Activated CD8-positive, alpha-beta T cell treated with anti-CD3 and anti-CD28 coated beads, Interleukin-2, amount 10 ng/mL, durations not matched to agents 7 days and 5 days (primary cell): ENCODE measurements at places on chromosomes 5 and 9. TPM values are rescaled to one million over a fixed set of nuclear protein-coding genes. Genes with fewer than 3 reads are reported as not detected.

Gene SLC36A2
- total RNA-seq: not detected

Gene GABRA1
- total RNA-seq: not detected

Gene PCDHB11
- total RNA-seq: not detected

Gene TICAM2
- 0.55 TPM for total RNA-seq

GRCh38 chr9:1637401-1637800, 377.7 kb upstream of the SMARCA2 start:
- H3K27ac ChIP-seq: no peak overlapping the region
- no peak for DNase-seq
- no peaks in the 10 kb centered on the region for H3K27me3 ChIP-seq
- no peaks in the 10 kb centered on the region for H3K4me1 ChIP-seq

DNA sequence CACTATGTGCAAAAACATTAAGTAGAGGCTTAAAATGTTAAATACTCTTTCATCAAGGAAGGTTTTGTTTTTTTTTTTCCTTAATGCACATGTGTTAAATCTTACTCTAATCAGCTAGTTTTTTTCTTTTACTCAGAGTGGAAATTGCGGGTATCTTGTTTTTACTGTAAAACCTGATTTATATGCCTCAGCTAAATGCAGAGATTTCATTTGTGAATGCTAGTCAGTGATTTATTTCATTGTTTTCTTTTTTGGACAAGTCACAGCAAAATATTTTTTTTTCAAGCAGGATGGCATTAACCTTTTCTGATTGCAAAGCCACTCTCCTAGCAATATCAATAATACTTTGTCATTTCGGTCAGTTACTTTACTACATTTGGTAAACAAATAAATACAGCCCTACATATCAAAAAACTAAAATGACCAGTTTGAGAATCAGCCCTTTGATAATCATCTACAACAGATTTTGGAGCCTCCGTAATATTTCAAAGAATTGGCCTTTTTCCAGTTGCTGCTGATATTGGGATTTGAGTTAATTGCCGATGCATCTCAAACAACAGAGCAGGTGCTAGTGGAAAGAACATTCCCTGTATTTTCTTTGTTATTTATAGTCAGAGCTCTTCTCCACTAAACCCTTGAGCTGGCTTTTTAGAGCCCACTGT, 579.2 kb upstream of the ZNF608 start:
- no peak for DNase-seq
- no peak overlapping the region for H3K4me3 ChIP-seq
- no peaks in the 10 kb centered on the region for H3K4me1 ChIP-seq

DNA sequence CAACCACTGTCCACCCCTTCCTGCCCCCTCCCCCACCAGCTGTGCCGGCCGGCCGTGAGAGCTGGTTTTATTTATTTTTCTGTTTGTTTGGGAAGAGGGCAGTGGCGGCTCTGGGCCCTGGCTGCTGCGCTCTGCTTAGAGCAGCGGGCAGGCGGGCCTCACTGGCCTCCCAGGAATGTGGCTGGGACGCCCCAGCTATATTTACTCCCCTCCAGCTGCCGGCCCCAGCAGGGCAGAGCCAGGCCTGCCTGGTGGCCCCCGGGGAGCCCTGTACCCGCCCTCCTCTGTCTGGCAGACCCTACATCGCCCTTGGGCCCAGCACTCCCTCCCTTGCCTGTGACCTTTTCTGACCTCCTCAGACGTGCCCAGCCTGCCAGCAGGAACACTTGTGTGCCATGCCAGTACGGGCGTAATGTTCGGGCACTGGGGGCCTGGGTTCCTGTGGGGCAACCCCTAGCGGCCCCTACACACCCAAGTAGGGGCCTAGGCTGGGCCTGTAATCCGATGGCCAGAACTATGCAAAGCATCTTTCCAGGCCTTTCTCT, 7.7 kb downstream of the CXXC5 start:
- no peaks in the 10 kb centered on the region for H3K36me3 ChIP-seq
- H3K27ac ChIP-seq: no peak overlapping the region
- DNase-seq: no peak
- H3K4me3 ChIP-seq: no peak overlapping the region
- H3K27me3 ChIP-seq: peaks cover 22% of the 10 kb centered on the region

DNA sequence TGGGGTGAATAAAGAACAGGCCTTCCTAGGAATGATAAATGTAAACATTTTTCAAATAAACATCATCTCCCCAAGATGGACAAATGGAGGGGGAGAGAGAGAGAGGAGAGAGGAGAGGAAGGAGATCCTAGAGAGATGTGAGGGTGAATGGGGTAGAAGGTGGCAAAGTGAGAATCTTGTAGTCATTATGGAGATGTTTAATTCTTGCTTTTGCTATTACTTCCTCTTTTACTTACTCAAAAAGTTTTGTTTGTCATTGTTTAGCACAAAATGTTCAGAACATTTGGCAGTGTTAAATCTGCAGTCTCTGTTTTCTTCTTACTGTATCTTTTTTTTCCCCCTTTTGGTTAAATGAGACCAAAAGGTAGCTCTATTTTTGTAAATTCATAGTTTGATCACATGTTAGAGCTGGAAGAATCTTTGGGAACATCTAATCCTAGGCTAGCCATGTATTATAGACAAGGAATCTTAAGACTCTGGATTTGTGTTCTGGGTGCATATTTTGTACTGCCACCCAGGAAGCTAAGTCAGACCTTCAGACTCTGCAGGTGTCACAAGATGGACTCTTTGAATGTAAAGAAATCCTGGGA, 266.1 kb downstream of the NTRK2 start:
- peaks cover 3% of the 10 kb centered on the region for H3K27me3 ChIP-seq
- H3K27ac ChIP-seq: no peak overlapping the region
- no peaks in the 10 kb centered on the region for H3K36me3 ChIP-seq
- H3K4me3 ChIP-seq: no peak overlapping the region
- DNase-seq: no peak

- H3K4me3 ChIP-seq: no peak overlapping the region
- no peaks in the 10 kb centered on the region for H3K27me3 ChIP-seq
- no peak for DNase-seq
- H3K4me1 ChIP-seq: no peaks in the 10 kb centered on the region
- no peaks in the 10 kb centered on the region for H3K36me3 ChIP-seq
Observed at GRCh38 chr5:4859500-4860235, 280.5 kb upstream of the ADAMTS16 start.

GRCh38 chr5:124806373-124807077, 60.1 kb upstream of the ZNF608 start:
- H3K36me3 ChIP-seq: no peaks in the 10 kb centered on the region
- no peak for DNase-seq
- no peaks in the 10 kb centered on the region for H3K27me3 ChIP-seq
- H3K4me1 ChIP-seq: no peaks in the 10 kb centered on the region
- no peak overlapping the region for H3K4me3 ChIP-seq

GRCh38 chr5:452978-453710, 10.2 kb downstream of the EXOC3 start:
- peaks cover 33% of the 10 kb centered on the region for H3K4me1 ChIP-seq
- H3K27ac ChIP-seq: peak overlapping the region; percentile 75
- H3K27me3 ChIP-seq: no peaks in the 10 kb centered on the region

- H3K4me1 ChIP-seq: no peaks in the 10 kb centered on the region
- DNase-seq: no peak
- H3K27ac ChIP-seq: no peak overlapping the region
- H3K27me3 ChIP-seq: peaks cover 22% of the 10 kb centered on the region
Observed at GRCh38 chr5:73921741-73922140, 295.7 kb downstream of the ARHGEF28 start.

GRCh38 chr9:70480405-70480980, 66.0 kb upstream of the KLF9 start:
- H3K27me3 ChIP-seq: no peaks in the 10 kb centered on the region
- no peak overlapping the region for H3K27ac ChIP-seq
- DNase-seq: no peak

DNA sequence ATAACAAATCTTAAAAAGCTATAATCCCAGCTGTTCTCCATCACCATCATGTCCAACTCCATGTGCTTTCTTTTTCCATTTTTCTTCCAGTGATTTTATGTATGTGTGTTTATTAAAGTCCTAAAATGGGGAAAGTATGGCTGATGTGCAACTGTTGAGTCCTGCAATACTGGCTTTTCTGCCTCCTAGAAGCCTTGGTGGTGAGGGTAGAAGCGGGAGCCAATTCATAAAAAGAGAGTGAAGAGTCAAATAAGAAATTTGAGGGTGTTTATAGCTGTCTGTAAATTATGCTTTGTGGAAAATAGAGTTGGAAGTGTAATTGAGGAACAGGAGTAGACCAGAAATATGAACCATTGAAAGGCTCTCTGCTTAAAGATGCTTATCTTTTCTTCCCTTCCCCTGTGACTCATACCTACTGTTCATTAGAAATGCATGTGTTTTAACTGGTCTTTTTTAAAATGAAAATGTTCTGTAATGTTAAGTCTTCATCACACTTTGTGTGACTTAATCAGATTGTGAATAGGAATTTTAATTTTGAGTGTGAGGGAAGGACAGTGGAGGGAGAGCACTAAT, 80.1 kb downstream of the ZCCHC7 start:
- no peak for DNase-seq
- H3K4me1 ChIP-seq: peaks cover 42% of the 10 kb centered on the region
- no peaks in the 10 kb centered on the region for H3K27me3 ChIP-seq
- H3K36me3 ChIP-seq: peaks cover 46% of the 10 kb centered on the region
- peak overlapping the region; percentile 22 for H3K27ac ChIP-seq

GRCh38 chr5:10333154-10334006, 20.1 kb upstream of the MARCHF6 start:
- H3K36me3 ChIP-seq: no peaks in the 10 kb centered on the region
- DNase-seq: no peak
- H3K4me3 ChIP-seq: peak overlapping the region; percentile 75
- peaks cover 12% of the 10 kb centered on the region for H3K4me1 ChIP-seq
- peaks cover 53% of the 10 kb centered on the region for H3K27me3 ChIP-seq
- no peak overlapping the region for H3K27ac ChIP-seq

- H3K27me3 ChIP-seq: peaks cover 2% of the 10 kb centered on the region
- H3K36me3 ChIP-seq: no peaks in the 10 kb centered on the region
- H3K4me1 ChIP-seq: no peaks in the 10 kb centered on the region
- DNase-seq: no peak
- H3K27ac ChIP-seq: no peak overlapping the region
- H3K4me3 ChIP-seq: no peak overlapping the region
Observed at GRCh38 chr5:67333171-67333570, 136.6 kb upstream of the CD180 start.

Gene PCDH12
- total RNA-seq: 0.29 TPM

GRCh38 chr5:22053195-22053594, 799.9 kb downstream of the CDH12 start:
- DNase-seq: no peak
- H3K27me3 ChIP-seq: no peaks in the 10 kb centered on the region
- H3K27ac ChIP-seq: no peak overlapping the region
- no peaks in the 10 kb centered on the region for H3K4me1 ChIP-seq
- H3K36me3 ChIP-seq: no peaks in the 10 kb centered on the region

- no peak overlapping the region for H3K27ac ChIP-seq
- no peak overlapping the region for H3K4me3 ChIP-seq
- no peak for DNase-seq
- H3K27me3 ChIP-seq: no peaks in the 10 kb centered on the region
- H3K4me1 ChIP-seq: peaks cover 48% of the 10 kb centered on the region
Observed at GRCh38 chr5:76332611-76333205, 70.4 kb upstream of the IQGAP2 start.

DNA sequence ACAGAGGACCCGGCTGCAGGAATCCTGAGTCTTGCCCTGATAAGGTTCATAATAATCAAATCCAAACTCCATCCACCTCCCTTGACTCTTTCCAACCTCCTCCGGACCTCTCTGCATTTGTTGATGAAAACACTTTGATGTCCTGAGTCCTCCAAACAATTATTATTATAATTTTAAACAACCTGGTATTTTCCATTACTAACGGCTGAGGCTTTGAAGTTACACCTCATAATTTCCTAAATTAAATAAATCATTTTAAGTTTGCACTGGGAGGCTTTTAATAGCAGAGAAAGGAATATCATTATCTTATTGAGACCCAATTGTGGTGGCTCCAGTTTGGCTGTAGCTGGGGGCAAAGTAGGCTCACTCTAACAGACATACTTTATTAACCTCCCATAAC, 9.5 kb downstream of the MSX2 start:
- H3K4me3 ChIP-seq: no peak overlapping the region
- no peak for DNase-seq
- no peak overlapping the region for H3K27ac ChIP-seq

Gene OLFM1
- not detected for total RNA-seq

DNA sequence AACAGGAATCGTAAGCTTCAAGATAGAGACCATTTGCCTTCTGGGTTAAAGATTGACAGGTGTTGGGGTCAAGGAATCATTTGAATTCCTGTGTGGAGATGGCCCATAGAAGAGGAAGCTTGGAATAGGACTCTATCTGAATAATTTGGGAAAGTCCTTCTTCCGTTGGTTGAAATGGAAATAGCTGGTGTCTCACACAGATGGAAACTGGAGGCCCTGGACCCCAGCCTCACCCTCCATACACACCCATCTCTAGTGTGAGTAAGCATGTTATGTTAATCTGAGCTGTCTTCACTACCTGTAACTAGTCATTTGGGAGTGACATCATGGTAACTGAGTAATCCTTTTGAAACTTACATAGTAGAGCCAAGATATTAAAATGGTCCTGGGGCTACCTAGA, 184.4 kb downstream of the CD180 start:
- no peaks in the 10 kb centered on the region for H3K36me3 ChIP-seq
- peaks cover 10% of the 10 kb centered on the region for H3K4me1 ChIP-seq
- H3K4me3 ChIP-seq: no peak overlapping the region
- DNase-seq: no peak

- peak overlapping the region; percentile 54 for H3K4me3 ChIP-seq
- DNase-seq: peak; percentile 60
- no peaks in the 10 kb centered on the region for H3K27me3 ChIP-seq
- H3K4me1 ChIP-seq: peaks cover 4% of the 10 kb centered on the region
- no peaks in the 10 kb centered on the region for H3K36me3 ChIP-seq
- H3K27ac ChIP-seq: no peak overlapping the region
Observed at GRCh38 chr5:1380011-1380817, 35.3 kb upstream of the CLPTM1L start.

DNA sequence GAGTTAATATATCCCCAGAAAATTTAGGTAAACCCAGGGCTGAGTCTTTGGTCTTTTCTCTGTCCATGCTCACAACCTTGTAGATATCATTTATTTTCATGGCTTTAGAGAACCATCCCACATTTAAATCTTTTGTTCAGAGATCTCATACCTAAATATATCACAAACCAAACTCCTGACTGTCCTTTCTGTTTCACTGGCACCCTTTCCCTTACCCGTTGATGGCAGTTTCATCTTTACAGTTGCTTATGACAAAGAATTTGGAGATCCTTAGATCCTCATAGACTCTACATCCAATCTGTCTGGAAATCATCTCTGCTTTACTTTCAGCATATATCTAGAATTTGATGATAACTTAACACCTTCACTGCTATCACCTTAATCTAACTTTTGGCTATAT, 19.2 kb downstream of the RNF180 start:
- no peaks in the 10 kb centered on the region for H3K4me1 ChIP-seq
- DNase-seq: no peak
- no peak overlapping the region for H3K27ac ChIP-seq

- DNase-seq: no peak
- H3K4me1 ChIP-seq: peaks cover 40% of the 10 kb centered on the region
- no peak overlapping the region for H3K4me3 ChIP-seq
- no peaks in the 10 kb centered on the region for H3K27me3 ChIP-seq
- H3K36me3 ChIP-seq: peaks cover 43% of the 10 kb centered on the region
- peak overlapping the region; percentile 53 for H3K27ac ChIP-seq
Observed at GRCh38 chr5:179738742-179739141, 6.1 kb downstream of the MAML1 start.

- DNase-seq: no peak
- no peak overlapping the region for H3K27ac ChIP-seq
- no peak overlapping the region for H3K4me3 ChIP-seq
- no peaks in the 10 kb centered on the region for H3K4me1 ChIP-seq
Observed at GRCh38 chr9:130911254-130912049, 14.8 kb upstream of the QRFP start.

Gene CD274
- total RNA-seq: 4.9 TPM
